ENCODE measurements at places on chromosomes 5 and 9.

GRCh38 chr5:173554989-173555705, 61.3 kb downstream of the BOD1 start:
- peak; percentile 19 for DNase-seq

GRCh38 chr5:178336889-178337288, 104.3 kb upstream of the PHYKPL start:
- DNase-seq = no peak

- DNase-seq = no peak
Measured at GRCh38 chr9:78009186-78009585, 22.4 kb downstream of the GNAQ start.

- peak; percentile 92 for DNase-seq
Measured at GRCh38 chr9:33081128-33081851, 4.8 kb upstream of the SMU1 start.

GRCh38 chr9:130842545-130842944, 7.5 kb downstream of the ABL1 start:
- no peak for DNase-seq
